Muscle of back (tissue), 13 donors: ENCODE measurements at places on chromosomes 1 and 21. TPM values are rescaled to one million over a fixed set of nuclear protein-coding genes. Genes with fewer than 3 reads are reported as not detected.

DNA sequence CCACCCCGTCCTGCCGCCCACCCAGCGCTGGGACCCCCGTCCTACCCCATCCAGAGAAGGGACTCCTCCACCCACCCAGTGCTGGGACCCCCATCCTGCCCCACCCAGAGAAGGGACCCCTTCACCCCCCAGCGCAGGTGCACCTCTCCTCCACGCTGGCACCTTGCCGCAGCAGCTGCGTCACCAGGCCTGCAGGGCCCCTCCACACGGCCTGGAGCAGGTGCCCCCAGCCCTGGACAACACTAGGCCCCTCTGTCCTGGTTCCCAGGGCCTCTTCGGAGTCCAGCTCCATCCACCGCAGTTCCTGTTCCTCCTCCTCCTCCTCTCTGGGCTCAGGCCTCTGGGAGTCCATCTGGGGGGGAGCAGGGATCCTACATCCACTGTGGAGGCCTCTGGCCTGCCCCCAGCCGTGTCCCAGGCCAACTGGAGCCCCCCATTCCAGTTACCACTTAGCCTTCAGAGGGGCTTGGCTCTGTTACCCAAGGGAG lies 378 bp downstream of the ANKRD65 start:
- no peak for DNase-seq

DNA sequence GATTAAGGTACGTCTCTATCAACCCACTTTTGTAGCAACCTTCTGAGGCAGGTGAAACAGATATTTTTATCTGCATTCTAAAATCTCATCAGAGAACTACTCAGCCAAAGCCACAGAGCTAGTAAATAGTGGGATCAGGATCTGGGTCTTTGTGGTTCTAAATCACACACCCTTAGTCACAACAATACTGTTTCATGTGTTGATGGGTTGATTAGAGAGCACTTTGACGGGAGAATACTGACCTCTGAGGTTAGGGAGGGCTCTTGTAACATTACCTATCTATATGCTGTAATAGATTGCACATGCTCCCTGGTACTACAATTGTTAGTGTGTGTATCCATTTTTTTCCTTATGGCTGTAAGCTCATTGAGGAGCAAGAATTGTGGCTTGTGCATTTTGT lies 45.5 kb upstream of the CCDC190 start:
- DNase-seq, result no peak

GRCh38 chr21:35236090-35236489 lies 187.0 kb upstream of the RUNX1 start:
- no peak for DNase-seq

GRCh38 chr1:80258659-80259058 lies 1252.1 kb upstream of the ADGRL4 start:
- DNase-seq, result no peak

DNA sequence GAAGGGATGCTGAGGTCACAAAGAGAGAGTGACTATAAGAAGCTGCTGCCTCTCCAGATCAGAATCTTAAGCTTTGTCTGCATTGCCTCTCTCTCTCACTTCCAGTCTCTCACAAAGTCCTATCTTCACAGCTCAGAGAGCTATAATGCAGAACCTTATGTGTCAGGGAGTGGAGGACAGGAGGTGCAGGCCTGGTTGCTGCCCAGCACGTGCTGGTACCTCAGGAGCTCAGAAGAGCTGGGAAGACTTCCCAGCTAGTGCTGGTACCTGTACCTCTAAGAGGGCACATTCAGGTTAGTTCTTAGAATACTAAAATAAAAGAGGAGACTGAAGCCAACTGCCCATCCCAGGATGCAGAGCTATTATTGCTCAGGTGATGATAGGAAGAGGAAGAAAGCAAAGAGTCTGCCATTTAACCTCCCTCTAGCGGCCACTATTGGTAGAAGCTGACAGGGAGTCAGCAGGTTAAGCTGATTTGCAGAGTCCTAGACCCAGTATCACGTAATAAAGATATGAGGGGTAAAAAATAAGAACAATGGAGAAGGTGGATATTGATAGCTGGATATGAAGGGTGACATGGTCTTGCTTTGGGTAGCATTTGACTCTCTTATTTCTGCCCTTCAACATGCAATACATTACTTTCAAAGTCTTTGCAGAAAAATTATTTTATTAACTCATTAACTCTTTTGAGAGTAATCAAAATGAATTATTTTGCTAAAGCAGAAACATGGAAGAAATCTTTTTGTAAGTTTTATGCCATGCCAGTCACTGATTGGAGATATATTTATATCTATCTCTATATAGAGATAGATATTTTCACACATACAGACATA lies 138.1 kb upstream of the HMCN1 start:
- DNase-seq, result peak; percentile 25

DNA sequence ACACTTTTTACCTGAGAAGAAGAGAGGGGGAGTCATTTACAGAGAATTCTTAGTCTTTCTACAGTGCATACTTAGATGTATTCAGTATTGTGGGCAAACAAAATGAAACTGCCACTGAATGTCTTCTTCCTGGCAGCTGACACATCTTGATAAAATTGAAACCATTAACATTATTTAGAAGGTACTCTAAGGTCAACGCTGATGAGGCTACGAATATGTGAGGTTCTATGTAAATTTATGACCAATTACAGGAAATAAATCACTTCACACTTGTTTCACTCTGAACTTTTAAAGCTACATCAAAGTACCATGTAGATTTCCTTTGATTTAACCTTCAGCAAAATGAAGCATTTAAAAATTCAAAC lies 51.3 kb upstream of the GFI1 start:
- no peak for DNase-seq

- no peak for DNase-seq
These were observed 323.3 kb downstream of the KCTD3 start for GRCh38 chr1:215890438-215890837.

DNA sequence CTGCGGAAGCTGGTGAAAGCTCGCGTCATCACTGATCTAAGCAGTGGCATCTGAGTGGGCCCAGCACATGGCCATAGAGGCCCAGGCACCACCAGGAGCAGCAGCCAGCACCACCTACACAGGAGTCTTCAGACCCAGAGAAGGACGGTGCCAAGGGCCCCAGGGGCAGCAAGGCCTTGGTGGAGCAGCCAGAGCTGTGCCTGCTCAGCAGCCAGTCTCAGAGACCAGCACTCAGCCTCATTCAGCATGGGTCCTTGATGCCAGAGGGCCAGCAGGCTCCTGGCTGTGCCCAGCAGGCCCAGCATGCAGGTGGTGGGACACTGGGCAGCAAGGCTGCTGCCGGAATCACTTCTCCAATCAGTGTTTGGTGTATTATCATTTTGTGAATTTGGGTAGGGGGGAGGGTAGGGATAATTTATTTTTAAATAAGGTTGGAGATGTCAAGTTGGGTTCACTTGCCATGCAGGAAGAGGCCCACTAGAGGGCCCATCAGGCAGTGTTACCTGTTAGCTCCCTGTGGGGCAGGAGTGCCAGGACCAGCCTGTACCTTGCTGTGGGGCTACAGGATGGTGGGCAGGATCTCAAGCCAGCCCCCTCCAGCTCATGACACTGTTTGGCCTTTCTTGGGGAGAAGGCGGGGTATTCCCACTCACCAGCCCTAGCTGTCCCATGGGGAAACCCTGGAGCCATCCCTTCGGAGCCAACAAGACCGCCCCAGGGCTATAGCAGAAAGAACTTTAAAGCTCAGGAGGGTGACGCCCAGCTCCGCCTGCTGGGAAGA lies 3.2 kb upstream of the ARTN start:
- DNase-seq, result no peak

- DNase-seq, result no peak
These were observed 99.6 kb upstream of the DMRTA2 start for GRCh38 chr1:50522691-50523342.

- no peak for DNase-seq
These were observed 31.1 kb downstream of the A3GALT2 start for GRCh38 chr1:33289858-33290154.

GRCh38 chr1:164764333-164764732 lies 205.3 kb downstream of the PBX1 start:
- DNase-seq, result no peak

- no peak for DNase-seq
These were observed 26.3 kb upstream of the TINAGL1 start for GRCh38 chr1:31549809-31550620.

GRCh38 chr1:94125551-94126514 lies 4.9 kb upstream of the ABCA4 start:
- no peak for DNase-seq

DNA sequence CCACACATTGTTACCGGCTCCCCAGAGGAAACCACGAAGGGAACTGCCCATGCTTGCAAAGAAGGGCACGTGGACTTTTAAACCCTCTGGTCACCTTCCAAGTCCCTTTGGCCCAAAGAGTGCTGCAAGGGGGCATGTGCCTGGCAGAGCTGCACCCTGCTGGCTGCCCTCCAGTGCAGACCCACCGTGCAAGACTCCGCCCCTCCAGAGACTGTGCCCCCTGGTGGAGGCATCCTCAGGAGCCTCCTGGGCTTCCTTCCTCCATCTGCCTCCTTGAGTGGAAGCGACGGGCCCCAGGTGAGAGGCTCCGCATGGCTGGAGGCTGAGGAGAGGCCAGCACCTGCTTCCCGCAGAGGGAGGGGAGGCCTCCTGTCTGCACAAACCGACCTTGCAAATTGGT lies 100.6 kb downstream of the CRYAA start:
- no peak for DNase-seq

GRCh38 chr1:156797212-156797871 lies 19.3 kb downstream of the SH2D2A start:
- peak; percentile 70 for DNase-seq

- DNase-seq, result no peak
These were observed 23.5 kb downstream of the PHGDH start for GRCh38 chr1:119735217-119735616.

DNA sequence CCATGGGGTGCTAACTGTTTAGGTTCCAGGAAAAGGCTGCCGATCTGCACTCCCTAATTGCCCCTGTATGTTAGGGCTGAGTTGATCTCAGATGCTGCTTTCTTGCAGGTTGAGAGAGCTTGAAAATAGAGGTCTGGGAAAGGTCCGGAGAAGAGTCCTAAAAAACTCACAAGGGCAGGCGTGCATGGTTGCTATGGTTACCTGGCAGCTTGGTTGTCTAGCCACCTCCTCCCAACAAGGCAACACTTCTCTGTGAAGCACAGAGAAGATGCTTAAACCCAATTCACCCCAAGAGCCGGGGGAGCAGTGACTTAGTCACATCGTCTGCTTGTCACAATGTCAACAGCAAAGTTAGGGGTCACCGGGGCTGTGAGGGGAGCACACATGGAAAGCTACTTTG lies 31.0 kb upstream of the LRRC52 start:
- no peak for DNase-seq

GRCh38 chr1:220717800-220718640 lies 27.9 kb downstream of the C1orf115 start:
- DNase-seq, result no peak

DNA sequence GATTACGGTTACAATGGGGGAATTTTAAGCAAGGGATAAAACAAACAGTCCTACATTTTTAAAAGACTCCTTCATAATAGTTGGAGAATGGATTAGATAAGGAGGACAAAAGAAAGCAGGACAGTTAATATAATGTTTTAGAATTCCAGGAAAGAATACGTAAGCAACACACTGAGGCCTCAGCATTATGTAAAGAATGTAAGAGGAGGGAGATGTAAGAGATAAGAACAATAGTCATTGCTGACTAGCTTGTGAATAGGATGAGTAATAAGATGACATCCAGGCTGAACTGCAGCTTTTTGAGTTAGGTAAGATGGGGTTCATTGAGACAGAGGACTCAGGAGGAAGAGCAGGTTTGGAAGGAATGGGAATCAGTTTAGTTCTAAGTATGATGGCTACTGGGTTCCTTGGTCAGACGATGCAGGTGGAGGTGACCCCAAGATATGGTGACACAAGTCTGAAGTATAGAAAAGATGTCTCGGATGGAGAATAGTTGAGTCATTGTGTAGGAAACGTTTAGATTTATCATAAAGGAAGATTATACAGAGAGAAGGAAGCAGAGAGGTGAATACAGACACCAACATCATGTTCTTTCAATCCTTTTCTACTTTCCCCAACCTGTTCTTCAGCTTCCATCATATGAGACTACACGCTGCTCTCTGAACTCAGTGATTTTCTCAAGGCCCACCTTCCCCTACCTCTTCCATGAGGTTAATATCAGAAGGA lies 372.8 kb downstream of the PTBP2 start:
- peak; percentile 74 for DNase-seq

GRCh38 chr1:43366179-43366578 lies 1.6 kb downstream of the ELOVL1 start:
- DNase-seq, result no peak

GRCh38 chr21:15976807-15977206 lies 247.0 kb downstream of the USP25 start:
- DNase-seq, result no peak

- no peak for DNase-seq
These were observed 195.5 kb upstream of the DUSP10 start for GRCh38 chr1:221937155-221937953.

RSPO1 gene
- 0.09 TPM for polyA plus RNA-seq

PODN gene
- polyA plus RNA-seq, result 8.4 TPM

PDZK1IP1 gene
- 0.18 TPM for polyA plus RNA-seq

H3-3A gene
- 660 TPM for polyA plus RNA-seq

BCL2L15 gene
- polyA plus RNA-seq, result 0.37 TPM

GPR3 gene
- 0.60 TPM for polyA plus RNA-seq

KIF17 gene
- polyA plus RNA-seq, result 2.4 TPM

PLA2G2D gene
- not detected for polyA plus RNA-seq
